ENCODE measurements at places on chromosomes 1 and 21.

DNA sequence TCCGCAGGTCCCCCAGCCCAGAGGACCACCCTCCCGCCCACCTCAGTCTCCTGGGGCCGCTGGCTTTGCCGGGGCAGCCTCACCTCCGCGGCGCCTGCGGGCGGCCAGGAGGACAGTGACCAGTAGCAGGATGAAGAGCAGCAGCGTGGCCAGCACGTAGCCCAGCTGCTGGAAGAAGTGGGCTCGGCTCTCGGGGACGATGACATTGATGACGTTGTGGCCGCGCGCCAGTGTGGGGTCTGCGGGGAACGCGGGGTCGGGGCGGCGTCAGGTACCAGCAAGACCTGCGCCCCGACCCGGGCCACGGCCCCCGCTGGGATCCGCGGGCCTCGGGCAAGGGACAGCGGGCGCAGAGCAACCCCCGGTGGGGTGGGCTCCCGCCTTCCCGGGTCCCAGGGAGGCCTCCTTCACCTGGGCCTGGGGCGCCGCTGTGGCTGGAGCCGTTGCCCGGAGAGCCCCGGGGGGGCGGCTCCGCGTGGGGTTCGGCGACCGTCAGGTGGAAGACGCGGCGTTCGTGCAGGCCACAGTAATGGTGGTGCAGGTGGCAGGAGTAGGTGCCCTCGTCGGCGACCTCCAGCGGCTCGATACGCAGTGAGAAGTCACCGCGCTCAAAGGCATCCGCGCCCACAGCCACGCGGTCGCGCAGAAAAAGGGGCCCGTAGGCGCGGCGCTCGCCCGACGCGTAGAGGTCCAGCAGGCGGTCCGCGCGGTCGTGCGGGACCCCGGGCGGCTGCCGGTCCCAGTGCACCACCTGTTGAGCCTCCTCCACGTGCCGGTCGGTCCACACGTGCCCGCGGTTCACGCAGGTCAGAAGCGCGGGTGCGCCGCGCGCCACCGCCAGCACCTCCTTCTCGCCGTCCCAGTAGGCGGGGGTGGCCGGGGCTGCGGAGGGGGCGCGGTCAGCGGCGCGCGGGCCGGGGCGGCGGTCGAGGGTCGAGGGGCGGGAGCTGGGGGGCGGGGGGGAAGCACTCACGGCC lies 3.8 kb downstream of the MXRA8 start:
- no peak for DNase-seq

DNA sequence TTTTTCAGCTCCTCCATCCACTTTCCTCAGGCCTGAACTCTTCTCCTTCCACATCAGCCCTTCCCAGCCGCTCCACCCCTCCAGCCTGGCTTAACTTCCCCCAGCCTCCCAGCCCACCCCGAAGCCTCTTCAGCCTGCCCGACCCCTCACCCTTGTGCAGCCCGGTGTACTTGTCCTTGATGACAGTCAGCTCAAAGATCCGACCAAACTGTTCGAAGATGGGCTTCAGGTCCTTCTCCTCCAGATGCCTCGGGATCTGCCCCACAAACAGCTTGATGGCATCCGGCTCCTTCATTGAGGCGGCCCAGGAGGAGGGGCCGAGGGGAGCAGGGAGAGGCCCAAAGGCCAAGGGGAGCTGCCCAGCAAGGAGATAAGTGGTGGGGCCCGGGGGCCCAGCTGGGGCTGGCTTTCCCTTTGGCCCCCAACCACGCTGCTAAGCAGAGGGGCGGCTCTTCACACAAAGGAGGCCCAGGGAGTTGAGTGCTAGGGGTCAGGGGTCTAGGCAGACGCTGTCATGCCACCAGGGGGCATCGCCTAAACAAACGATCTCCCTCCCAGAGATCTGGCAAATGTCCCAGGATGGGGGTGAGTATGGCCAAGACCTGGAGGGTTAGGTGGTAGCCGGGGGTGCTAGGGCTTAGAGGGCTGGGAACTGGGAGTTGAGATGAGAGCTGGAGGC lies 738 bp downstream of the CELF3 start:
- DNase-seq = no peak

DNA sequence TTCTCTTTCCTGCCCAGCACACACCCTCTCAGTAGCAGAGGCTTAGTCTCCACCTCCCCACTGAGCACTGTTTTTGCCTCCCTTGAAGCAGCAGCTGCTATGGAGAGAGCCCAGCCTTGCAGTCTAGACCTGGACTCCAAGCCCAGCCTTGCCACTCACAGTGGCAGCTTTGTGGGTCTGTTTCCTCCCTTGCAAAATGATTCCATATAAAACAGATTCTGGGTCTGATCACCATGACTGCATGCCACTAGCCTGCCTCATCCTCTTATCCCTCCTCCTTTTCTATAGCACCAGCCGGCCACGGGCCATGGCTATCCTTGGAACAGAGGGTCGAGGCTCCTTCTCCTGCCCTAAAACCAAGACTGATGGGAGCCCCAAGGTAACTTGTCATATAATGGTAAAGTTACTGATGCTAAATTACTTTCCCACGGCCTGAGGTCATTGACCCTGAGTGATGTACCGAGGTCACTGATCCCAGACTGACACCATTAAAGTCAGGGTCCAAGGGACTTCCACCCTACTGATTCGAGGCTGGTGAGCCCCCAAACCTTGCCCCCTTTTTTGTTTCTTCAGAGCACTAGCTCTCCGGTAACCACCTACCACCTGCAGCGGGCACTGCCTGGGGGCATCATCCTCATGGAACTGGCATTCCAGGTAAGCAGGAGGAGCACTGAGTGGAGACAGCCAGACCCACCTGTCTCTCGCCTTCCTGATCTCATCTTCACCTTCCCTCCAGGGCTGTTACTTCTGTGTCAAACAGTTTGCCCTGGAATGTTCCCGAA lies 7.9 kb downstream of the HYI start:
- DNase-seq = no peak

- DNase-seq = no peak
Measured at GRCh38 chr1:80384083-80384830, 1377.7 kb upstream of the ADGRL4 start.

DNA sequence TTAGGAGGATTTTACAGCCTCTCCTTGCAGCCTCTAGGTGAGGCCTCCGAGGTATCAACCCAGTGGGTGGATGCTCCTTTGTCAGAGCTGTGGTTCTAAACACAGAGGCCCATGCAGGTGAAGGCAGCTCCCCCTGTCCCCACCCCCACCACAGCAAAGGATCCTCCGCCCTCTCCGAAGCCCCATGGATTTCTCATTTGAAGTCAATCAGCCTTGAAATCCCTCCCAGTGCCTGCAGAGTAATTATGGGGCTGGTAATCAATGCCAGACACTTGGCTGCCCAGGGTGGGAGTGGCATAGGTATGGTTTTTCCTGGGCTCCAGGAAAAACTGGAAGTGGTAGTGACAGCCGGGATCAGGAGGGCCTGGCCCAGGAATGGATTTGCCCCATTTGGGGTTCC lies 119.5 kb upstream of the CSF3R start:
- no peak for DNase-seq

DNA sequence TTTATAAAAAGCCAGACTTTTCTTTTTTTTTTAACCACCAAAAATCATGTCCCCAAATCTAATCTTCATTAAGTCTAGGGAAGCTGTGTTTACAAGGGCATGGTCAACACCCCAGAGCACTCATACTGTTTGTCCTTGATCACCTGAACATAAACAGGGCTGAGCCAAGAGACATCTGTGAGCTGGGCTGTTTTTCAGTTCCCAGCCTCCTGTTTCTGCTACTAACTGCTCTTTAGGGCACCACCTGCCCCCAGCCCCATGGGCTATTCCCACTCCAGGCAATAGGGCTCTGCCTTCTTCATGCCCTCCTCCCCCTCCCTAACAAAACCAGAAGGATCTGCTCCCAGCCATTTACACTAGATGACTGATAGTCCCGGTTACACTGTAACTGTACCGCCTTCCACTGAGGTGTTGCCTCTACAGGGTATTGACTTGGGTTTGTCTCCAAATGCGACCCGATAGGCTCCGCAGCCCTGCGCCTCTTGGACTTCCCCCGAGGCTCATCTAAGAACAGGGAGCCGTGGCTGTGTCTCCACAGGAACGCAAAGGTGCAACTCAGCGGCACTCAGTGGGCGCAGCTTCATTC lies 11.7 kb upstream of the SLC26A9 start:
- no peak for DNase-seq

- peak; percentile 5 for DNase-seq
Measured at GRCh38 chr21:35048183-35048601, 910 bp downstream of the RUNX1 start.

GRCh38 chr1:227433663-227434341 lies 115.5 kb upstream of the CDC42BPA start:
- DNase-seq = no peak

GRCh38 chr1:90800012-90800717 lies 83.1 kb upstream of the BARHL2 start:
- no peak for DNase-seq

- DNase-seq = no peak
Measured at GRCh38 chr1:234776876-234777855, 167.2 kb upstream of the IRF2BP2 start.

- peak; percentile 33 for DNase-seq
Measured at GRCh38 chr1:48061162-48062136, 64.3 kb upstream of the TRABD2B start.

DNA sequence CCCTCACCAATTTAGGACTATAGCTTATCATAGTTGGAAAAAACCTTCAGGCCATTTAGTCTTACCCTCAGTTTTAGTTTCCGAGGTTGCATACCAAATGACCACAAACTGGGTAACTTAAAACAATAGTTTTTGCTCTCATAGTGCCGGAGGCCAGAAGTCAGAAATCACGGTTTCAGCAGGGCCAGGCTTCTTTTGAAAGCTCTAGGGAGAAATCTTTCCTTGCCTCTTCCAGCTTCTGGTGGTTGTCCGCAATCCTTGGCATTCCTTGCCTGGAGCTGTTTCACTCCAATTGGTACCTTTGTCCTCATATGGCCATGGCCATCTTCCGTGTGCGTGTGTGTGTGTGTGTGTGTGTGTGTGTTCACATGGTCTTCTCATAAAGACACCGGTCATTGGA lies 12.4 kb upstream of the PLXNA2 start:
- no peak for DNase-seq

DNA sequence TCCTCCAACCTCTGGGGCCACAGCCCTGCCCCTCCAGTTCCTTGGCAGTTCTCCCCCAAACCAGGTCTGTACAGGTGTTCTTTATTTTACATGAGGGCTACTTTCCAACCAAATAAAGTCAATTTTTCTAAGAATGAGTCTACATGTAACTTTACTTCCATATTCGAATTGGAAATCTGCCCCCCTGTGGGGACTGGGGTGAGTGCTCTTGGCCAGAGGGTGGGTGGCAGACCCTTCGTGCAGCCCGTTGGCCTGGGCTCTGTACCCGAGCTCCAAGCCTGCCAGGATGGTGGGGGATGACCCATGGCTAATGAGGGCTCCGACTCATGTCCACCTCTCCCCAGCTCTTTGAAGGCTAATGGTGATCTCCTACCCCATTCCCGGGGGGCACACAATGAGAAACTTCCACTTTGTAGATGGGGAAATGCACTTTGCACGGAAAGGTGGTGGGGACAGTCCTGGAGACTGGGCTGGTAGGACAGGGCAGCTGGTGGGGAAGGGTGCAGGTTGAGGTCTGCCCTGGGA lies 589 bp upstream of the CATSPER4 start:
- no peak for DNase-seq

DNA sequence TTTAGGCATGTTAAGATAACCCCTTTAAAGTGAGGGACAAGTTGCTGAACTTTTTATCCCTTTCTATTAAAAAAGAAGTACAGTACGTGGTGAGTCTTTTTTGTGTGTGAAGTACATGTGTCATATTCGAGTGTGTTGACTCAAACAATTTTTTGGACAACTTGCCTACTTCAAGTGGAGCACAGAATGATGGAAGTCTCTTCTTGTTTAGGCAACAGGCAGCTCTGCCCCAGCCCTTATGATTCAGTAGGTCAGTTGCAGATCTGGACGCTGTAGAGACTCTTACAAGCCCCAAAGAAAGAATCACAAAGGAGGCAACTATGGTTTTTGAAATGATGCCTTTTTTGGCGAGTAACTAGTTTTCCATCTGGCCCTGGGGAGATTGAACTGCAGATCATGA lies 14.4 kb upstream of the ZFP69B start:
- no peak for DNase-seq

- DNase-seq = no peak
Measured at GRCh38 chr1:59027177-59027576, 243.3 kb upstream of the JUN start.

DNA sequence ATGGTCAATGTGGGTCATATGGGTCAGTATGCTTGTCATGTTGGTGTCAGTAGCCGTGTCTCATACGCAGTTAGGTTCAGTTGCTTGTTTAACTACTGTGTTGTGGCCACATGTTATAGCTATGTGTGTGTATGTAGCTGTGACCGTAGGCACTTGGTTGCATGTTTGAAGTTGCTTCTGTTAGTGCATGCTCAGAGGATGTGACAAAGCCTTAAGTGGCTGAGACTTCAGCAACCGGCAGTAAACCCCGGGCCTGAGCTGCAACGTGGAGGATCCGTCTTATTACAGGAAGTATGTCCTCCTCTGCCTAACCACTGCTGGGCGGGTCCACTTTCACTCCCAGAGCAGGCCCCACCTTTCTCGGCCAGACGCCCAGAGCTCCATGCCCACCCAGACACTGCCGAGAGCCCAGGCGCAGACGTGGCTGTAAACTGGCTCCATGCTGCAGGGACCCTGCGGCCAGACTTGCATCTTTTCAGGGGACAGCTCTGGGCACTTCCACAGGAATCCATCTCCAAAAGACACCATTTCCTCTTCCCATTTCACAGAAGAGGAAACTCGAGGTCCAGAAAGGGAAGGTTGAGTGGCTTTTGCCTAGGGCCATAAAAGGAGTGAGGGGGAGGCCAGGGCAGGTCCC lies 2.2 kb downstream of the TCEA3 start:
- peak; percentile 70 for DNase-seq

- no peak for DNase-seq
Measured at GRCh38 chr1:96715482-96715881, 6.1 kb upstream of the PTBP2 start.

- DNase-seq = no peak
Measured at GRCh38 chr1:39711104-39711965, 20.1 kb upstream of the HPCAL4 start.

DNA sequence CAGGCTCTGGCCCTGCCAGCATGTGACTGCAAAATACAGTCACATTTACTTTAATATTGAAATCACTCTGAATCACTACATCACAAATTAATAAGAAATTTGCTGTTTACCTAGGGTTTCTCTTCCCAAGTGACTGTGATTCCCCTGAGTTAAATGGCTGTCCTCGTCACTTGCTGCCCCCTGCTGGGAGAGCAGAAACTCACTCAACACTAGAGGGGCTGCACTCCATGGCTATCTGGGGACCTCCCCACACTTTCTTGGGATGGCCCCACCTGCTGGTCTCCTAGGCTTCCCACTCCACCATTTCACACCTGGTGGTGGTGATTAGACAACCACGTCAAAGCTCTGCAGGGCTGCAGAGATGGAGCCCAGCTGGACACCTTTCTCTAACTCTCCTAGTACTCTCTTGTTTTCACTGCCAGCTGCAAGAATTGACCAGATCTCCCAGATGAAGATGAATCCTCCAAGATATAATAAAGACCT lies 63.4 kb downstream of the CD2 start:
- DNase-seq = peak; percentile 52
